ENCODE measurements at places on chromosomes 2 and 18.

DNA sequence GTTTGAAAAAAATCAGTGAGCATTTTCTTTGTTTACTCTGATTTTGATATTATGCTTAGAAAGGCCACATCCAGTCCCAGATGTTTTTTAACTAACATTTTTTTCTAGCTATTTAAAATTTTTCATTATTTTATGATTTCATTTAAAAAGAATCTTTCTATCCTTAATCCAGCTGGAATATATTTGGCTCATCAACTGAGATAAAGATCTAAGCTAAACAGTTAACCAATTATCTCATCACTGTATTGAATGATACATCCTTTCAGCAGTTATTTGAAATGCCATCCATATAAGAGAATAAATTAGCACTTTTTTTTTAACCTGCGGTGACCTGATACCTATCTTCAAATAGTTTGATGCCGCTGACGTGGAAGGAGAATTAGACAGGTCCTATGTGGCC is 245.5 kb upstream of the COPS8 start:
- no peak for DNase-seq

- no peak for DNase-seq
Measured at GRCh38 chr18:70411876-70412435, 123.1 kb downstream of the SOCS6 start.

GRCh38 chr2:230899287-230899686 is 25.8 kb downstream of the GPR55 start:
- no peak for DNase-seq

DNA sequence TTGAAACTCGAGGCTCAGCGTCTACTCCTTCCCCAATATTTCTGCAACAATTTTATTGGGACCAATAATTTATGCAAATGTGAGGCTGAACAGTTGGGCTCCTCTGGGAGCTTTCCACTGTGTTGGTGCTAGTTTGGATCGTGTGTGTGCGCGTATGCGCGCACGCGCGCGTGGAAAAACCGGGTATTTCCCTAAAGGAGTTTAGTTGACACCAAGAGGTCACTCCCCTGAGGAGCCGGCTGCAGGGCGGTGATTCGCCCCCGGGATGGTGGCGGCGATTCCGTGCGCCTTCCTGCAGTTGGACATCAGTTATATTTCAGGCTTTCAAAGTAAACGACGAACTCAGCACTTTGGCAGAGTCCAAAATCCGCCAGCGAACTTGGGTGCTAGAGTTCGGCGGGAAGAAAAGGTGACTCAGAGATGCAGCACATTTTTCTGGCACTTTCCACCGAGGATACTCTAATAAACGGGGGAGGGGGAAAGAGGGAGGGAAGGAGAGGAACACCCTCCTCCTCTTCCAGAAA is 186.5 kb upstream of the FANCL start:
- peak; percentile 19 for DNase-seq

GRCh38 chr2:234676783-234677450 is 180.0 kb upstream of the ARL4C start:
- DNase-seq: no peak

- DNase-seq: no peak
Measured at GRCh38 chr2:74715880-74716279, 61.8 kb downstream of the SEMA4F start.

DNA sequence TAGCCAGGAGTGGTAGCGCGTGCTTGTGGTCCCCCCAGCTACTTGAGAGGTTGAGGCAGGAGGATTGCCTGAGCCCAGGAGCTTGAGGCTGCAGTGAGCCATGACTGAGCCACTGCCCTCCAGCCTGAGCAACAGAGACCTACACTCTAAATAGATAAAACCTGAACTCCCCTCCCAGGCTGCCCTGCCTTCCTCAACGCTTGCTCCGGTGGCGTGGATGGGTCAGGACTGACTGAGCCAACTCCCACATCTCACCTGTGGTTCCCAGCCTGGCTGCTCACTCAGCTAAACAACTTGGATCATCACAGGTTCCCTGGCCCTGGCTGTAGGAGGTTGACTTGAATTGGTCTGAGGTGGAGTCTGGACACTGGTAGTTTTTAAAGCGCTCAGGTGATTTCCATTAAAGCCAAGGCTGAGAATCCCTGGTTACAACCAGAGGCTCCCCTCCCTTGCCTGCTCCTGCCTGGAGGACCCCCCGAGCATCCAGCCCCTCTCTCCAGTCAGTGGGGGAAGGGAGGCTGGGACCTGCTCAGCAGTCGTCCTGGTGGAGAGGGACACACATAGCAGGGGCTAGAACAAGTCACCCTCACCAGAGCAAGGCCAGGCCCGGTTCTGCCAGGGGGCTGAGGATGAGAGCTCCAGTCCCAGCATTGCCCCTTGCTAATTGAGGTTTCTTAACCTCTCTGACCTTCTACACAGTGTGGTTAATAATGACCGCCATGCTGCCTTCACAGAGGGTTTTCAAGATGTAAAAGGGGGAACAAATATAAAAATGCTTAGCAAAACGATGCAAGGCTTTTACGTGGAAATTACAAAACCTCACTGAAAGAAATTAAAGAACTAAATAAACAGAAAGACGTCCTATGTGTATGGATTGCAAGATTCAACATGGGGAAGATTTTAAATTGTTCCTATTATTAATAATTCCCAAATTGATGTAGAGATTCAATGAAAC is 46.9 kb upstream of the TAF1B start:
- DNase-seq: no peak

DNA sequence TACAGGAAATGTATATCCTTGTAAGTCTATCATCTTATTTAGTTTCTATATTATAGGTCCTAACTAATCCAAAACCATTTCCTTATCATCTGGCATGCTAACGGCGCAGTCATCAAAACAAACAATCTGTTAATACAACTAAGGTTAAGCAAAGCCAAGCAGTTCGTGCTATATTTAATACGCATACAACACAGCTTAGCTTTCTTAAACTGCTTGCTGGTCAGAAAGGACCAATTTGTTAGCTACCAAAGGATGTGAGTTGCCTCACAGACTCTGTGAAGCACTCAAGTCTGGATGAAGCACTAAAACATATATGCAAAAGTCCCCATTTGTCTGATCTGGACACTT is 67.0 kb downstream of the ZEB2 start:
- no peak for DNase-seq

GRCh38 chr2:128447538-128447995 is 128.9 kb upstream of the HS6ST1 start:
- DNase-seq: no peak

DNA sequence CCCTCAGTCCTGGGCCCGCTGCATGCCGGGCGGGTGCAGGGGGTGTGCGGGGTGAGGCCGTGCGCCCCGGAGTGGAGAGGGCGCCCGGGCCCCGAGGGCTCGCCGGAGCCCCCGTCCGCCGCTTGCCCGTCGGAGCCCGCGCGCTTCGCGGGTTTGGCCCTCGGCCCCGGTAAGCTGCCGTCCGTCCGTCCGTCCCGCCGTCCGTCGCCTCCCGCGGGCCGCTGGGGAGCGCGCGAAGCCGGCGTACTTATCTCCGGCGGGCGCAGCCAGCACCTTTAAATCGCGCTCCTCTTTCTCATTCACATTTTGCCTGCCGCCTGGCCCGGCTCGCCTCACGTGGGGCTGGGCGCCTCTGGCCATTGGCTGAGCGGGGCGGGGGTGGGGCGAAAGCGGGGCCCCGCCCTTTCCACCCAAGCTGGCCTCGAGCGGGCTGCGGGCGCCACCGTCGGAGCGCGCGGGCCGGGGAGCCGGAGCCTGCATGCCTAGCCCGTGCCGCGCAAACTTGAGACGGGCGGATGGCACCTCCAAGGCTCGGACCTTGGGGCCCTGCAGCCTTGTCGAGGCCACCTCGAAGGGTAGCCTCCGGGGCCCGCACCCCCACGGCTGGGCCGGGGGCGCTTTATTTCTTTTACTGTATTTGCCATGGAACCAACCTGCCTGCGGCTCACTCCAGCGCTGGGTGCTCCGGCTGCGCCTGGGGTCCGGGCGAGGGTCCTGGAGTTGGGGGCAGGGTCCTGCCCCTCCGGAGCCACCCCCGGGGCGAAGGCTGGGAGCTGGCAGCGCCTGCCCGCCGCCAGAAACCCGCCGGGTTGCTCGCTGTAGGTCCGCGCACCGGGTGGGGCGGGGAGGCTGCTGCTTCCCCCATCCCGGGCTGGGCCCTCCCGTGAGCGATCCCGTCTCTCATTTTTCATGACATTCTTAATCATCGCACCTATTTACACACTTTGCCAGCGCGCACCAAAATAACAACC is at the start of gene GBX2:
Gene GBX2 (minus strand): TSS at position 277 of the 971 bp plus-strand sequence. CDS start 415 bp downstream, outside the sequence.
- DNase-seq: peak; percentile 65

GRCh38 chr2:37630776-37631175 is 40.7 kb downstream of the CDC42EP3 start:
- DNase-seq: no peak

DNA sequence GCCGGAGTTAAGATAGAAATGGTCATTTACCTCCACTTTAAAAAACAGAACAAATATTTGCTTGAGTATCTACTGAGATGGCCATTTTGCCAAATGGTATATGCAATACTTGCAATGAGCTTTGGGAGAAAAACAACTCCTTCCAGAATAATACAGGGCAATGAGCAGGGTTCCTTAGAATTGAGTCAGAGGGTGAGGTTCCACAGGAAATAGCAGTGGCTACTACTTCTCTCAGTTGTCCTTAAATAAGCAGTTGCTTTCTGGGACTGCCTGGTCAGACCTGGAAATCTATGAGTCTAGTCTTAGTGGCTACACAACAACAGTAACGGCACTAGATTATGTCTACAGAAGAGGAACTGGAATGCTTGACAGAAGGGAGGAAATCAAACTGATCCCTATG is 80.9 kb upstream of the CCDC85A start:
- DNase-seq: no peak

DNA sequence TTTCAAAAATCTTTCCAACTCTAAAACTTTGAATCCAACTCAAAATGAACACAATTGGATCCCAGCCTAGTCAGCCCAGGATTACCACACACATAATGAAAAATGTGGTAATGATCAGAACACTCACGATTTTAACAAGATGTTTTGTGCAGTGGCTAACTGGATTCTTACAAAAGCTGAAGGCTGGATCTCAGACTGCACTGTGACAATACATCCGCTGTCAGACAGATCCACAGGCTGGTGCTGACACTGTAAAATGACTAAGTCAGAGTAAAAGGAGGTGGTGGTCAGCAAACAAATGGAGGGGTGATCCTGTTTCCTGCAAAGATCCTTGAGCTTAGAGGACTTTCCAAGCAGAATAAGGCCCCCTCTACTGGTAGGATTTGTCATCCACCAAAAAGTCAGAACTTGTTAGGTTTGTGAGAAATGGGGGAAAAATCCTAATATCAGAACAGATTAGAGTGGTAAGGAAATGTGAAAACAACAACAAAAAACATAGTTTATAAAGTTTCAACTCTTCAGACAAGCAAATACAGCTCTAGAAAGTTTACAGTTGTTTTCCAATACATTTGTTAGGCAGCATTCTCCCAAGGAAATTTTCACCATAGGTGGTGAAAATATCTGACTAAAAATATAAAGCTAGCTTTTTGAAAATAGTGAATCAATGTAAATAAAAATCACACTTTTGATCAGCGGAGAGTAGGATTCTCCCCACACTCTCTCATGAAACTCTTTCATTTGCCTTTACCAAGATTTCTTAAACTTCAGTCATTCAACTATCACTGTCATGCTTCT is 211.9 kb downstream of the AGPS start:
- DNase-seq: peak; percentile 45

- DNase-seq: no peak
Measured at GRCh38 chr2:55033076-55033742, 17.0 kb downstream of the RTN4 start.

DNA sequence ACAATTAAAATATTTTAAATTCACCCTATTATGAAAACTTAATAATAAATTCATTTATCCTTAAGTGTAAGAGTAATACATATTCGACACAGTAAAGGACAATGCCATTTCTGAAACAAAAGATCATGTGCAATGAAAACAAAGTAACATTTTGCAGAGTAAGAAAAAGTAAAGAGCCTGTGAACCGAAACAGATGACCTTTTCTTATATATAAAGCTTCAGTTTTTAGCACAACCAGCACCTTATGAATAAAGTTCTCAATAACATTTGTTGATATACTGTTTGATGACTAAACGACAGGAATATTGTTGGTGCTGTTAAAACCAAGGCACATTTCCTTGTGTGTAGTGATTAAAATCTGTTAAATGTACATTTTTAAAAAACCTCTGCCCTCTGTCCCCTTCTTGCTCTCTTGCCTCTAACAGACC is 1.5 kb downstream of the PELI1 start:
- no peak for DNase-seq
